ENCODE measurements at places on chromosomes 6 and 20. TPM values are rescaled to one million over a fixed set of nuclear protein-coding genes. Genes with fewer than 3 reads are reported as not detected.

RIN2 gene
- 9.0 TPM for total RNA-seq

SCRT2 gene
- 1.6 TPM for total RNA-seq

SLC52A3 gene
- under 0.01 TPM for total RNA-seq

ZSCAN23 gene
- 11.0 TPM for total RNA-seq

CCN2 gene
- 4.1 TPM for total RNA-seq

OPRL1 gene
- total RNA-seq, result 13.5 TPM

HLA-DQA1 gene
- not detected for total RNA-seq

TBXT gene
- not detected for total RNA-seq

TASP1 gene
- total RNA-seq, result 30.6 TPM

IRAK1BP1 gene
- 23.2 TPM for total RNA-seq

GMPR gene
- 2.4 TPM for total RNA-seq

MCM8 gene
- total RNA-seq, result 4.5 TPM
